CD4-positive, alpha-beta T cell treated with Interleukin-10 for 1 hour (primary cell): ENCODE measurements at places on chromosomes 7 and 10.

DNA sequence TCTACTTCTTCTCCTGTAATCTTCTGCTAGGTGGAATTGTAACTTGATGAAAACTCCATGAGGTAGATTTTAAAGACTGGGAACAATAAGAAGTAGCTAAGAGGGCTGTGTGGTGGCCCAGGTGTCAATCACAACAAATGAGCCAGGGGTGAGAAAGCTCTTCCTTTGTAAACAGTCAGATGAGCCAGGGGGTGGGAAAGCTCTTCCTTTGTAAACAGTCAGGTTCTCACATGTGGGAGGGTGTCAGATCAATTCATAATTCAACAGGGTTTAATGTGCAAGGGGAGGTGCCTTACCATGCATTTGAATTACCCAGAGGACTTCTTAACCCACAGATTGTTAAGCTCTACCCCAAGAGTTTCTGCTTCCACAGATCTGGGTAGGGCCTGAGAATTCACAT, 312.4 kb upstream of the AUTS2 start:
- no peak for DNase-seq

GRCh38 chr7:119594956-119595355, 678.0 kb upstream of the KCND2 start:
- DNase-seq, result no peak

DNA sequence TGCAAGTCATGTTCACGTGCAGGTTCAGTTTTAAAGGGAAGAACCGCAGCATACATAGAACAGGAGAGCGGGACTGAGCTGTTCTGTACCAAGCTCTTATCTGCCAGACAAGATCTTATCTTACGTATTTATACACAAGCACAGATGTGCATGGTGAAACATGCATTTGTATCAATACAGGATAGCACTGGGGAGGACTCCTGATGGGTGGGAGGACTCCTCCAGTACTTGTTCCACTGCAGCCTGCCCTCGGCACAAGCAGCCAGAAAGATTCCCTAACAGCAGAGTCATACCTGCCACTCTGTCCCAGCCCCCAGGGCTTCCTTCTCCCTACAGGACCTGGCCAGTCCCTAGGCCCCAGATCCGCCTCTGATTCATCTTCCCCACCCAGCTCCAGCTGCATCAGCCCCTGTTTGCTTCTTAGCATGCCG, 13.2 kb upstream of the PRKCQ start:
- DNase-seq, result no peak

DNA sequence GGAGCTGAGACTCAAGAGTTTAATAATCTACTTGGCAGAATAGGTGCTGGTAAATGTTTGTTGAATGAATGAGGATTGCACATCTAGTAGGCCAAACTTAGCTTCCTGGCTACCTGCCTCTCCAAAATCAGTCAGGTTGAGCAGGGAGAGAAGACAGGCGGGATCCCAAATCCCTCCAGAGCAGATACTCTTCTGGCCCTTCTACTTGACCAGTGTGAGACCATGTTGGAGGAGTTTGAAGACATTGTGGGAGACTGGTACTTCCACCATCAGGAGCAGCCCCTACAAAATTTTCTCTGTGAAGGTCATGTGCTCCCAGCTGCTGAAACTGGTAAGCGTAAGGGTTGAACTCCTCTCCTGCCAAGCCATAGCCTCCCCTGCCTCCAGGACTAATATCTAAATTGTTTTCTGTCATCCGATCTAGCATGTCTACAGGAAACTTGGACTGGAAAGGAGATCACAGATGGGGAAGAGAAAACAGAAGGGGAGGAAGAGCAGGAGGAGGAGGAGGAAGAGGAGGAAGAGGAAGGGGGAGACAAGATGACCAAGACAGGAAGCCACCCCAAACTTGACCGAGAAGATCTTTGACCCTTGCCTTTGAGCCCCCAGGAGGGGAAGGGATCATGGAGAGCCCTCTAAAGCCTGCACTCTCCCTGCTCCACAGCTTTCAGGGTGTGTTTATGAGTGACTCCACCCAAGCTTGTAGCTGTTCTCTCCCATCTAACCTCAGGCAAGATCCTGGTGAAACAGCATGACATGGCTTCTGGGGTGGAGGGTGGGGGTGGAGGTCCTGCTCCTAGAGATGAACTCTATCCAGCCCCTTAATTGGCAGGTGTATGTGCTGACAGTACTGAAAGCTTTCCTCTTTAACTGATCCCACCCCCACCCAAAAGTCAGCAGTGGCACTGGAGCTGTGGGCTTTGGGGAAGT, 2.2 kb upstream of the MBLAC1 start:
- no peak for DNase-seq

DNA sequence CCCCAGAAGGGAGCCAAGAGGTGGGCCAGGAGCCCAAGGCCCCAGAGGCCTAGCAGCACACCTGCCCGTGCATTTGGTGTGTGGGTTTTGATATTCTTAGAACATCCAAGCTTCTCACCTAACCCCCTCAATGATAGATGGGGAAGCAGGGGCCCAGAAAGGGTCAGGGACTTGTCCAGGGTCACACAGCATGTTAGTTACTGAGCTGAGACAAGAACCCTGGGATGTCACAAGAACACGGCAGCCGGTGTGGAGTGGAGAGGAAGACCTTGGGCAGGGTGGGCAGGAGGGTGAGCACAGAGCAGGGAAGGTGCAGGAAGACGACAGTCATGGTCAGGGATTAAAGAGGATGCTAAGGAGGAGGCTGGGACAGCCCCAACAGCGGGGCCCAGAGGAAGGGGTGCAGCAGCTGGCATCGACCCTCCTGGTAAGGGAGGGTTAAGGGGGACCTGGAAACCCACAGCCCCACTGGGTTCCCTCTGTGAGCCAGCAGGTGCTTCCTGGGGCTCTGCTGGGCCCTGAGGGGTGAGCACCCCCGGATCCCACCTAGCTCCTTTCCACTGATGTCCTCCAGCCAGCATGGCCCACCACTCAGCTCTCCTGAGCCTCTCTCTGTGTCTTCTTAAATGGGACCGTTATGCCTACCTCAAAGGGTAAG, 44.4 kb downstream of the UNC5B start:
- DNase-seq, result no peak

GRCh38 chr10:100509241-100509840, 10.3 kb downstream of the SEC31B start:
- DNase-seq, result peak; percentile 55
